ENCODE measurements at places on chromosomes 1 and 21.

- DNase-seq = no peak
Measured at GRCh38 chr21:28099001-28099705, 893.5 kb downstream of the LTN1 start.

GRCh38 chr1:111505641-111506119, 2.2 kb upstream of the ADORA3 start:
- no peak for DNase-seq

- no peak for DNase-seq
Measured at GRCh38 chr1:6011161-6011945, 19.1 kb upstream of the NPHP4 start.

DNA sequence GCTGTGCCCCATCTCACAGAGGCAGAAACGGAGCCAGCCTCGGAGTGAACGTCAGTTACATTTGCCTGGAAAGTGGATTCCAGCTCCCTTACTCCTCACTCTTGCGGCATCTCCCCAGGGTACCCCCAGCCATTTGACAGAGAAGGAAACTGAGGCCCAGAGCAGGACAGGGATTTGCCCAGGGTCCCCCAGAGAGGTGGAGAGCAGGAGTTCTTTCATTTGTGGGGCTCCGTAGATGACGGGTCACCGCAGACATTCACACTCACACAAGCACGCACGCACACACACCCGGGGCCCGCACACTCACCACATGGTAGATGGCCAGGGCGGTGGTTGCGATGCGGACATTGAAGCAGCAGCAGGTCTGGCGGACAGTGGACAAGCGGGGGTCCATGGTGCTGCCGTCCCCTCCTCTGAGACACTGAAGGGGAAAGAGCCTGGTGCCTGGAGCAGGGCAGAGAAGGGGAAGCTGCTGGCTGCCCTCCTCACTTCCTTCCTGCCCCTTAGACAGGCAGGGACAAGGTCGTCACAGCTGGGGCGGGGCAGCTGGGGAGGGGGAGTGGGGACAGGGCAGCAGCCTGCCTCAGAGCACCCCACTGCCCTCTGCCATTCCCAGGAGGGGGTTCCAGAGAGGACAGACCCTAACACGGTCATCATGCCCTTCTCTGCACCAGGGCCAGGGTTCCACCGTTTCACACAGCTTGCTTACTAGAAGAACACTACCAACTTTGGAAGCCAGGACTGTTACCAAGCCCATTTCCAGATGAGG, at the start of gene LAPTM5:
TSS of gene LAPTM5 (minus strand) at position 423 of the 769 bp plus-strand sequence. CDS start at position 394, 29 bp downstream.
- DNase-seq = no peak

GRCh38 chr1:94694226-94694915, 125.8 kb upstream of the SLC44A3 start:
- no peak for DNase-seq

- DNase-seq = no peak
Measured at GRCh38 chr1:112264553-112264952, 131.5 kb upstream of the CTTNBP2NL start.

DNA sequence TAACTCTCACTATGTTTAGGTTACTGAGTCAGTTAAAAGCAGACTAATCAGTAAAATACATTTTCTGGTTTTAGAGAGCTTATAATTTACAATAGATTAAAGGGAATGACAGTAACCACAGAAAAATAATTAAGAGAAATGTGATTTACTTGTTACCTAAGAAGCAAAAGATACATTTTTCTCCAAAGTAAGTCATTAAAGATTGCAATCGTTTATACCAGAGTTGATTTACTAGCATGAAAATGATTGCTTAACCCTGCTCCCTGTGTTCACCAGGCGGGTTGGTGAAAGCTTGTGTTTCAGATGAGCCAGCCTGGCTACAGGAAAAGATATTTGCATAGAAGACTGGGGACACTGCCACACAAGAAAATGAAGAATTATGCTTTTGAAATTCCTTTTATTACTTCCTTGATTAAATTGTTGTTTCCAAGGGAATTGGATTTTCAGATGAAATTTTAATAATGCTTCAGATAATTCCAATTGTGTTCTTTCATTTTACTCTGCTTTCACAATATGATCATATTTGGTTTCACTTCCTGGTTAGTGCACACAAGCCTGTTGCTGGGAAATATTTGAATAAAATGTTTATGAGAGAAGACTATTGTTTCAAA, 27.9 kb downstream of the LRRC8B start:
- DNase-seq = no peak

DNA sequence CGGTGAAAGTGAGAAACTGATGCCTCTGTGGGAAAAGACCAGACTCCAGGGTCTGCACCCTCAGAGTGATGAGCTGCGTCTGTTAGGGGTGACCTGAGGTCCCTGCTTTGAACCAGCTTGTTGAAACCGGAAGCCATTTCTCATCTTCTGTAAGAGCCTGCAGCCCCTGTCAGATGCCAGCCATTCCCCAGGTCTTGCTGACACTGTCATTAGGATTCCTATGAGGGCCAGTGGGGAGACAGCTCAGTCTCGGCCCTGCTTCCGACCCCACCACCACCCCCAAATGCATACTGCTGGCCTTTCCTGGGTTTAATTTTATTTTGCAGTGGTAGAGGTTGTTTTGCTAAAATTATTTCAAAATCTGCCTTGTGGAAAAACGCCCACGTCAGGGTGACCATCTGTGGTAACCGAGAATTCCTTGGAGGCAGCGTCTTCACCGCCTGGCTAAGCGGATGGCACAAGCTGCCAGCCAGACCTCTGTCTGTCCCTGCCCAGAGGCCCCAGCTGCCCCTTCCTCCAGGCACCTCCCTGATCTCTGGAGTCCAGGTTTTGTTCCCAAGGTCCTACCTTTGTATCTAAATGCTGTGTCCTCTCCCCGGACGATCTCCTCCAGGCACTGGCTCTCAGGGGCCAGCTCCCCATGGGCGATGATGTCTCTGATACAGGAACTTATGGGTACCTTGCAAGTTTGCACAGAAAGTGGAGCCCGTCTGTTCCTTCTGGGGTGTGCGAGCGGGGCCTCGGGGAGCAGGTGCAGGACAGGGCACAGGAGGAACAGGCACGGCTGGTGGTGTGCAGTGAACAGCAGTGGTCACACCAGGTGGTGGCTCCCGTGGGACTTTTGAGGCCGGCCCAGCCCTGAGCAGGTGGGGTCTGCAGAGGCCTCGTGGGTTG, 49.9 kb downstream of the PRKCZ start:
- no peak for DNase-seq

DNA sequence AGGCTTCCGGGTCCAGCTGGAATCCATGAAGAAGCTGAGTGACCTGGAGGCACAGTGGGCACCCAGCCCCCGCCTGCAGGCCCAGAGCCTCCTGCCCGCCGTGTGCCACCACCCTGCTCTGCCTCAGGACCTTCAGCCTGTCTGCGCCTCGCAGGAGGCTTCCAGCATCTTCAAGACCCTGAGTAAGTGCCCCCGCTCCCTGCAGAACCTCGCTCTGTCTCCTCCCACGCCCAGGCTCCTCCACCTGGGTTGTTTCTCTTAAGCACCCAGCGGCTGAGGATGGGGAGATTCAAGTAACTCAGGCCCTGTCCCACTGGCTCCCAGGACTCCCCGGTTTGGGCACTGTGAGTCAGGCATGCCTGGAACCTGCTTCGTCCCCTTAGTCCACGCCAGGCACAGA, 1.5 kb downstream of the GUCA2B start:
- no peak for DNase-seq

DNA sequence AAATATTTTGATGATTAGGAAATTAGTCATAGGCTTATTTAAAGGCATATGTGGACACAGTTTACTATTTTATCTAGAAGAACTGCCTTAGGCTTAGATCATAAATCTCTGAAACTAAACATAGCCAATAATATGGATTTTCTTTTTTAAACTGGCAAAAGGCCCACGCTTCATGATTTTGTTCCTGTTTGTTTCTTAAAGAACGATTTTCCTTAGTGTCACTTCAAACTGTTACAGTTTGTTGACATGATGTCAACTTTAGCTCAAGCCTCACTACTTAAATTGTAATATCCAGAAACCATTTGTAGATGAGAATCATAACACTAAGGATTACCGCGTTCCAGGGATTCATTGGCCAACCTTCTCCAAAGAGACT, 322.6 kb downstream of the HHIPL2 start:
- DNase-seq = no peak

DNA sequence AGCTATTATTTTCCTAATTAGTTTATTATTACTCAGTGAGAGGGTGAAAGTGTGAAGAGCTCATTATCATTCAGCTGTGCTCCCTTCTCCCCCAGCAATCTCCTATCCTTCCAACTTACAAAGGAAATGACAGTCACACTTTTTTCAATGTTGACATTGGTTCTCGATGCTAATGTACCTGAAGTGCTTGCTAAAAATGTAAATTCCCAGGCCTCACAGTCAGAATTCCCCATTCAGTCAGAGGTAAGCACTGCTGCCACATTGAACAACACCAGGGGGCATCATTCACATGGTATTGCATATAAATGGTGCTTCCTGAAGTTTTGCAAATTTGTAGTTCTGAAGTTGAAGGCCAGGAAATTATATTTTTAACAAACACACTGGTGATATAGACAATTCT, 132.7 kb upstream of the FOXD3 start:
- no peak for DNase-seq

GRCh38 chr1:156002188-156002911, 18.4 kb downstream of the SSR2 start:
- DNase-seq = no peak

DNA sequence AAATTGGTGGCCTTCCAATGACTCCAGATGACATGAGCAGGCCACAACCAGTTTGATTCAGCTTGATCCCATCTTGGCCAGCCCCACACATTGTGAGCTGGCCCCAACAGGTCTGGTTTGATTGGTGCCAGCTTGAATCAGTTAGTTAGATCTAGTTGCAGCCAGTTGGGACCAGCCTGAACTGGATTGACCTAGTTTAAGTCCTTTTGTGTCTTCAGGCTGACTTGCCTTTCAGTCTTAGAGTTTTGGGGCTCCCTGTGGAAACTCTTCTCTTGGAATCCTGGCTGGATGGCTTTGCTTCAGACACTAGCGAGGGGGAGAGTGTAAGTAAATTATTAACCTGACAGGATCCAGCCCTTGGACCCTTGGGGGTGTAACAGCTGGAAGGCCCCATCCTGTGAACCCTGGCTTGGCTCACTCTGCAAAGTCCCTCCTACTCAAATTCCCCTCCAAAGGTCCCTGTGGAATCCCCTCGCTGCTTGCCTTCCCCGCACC, 36.2 kb upstream of the POU3F1 start:
- no peak for DNase-seq

- DNase-seq = no peak
Measured at GRCh38 chr1:204337583-204337982, 22.1 kb downstream of the PLEKHA6 start.

DNA sequence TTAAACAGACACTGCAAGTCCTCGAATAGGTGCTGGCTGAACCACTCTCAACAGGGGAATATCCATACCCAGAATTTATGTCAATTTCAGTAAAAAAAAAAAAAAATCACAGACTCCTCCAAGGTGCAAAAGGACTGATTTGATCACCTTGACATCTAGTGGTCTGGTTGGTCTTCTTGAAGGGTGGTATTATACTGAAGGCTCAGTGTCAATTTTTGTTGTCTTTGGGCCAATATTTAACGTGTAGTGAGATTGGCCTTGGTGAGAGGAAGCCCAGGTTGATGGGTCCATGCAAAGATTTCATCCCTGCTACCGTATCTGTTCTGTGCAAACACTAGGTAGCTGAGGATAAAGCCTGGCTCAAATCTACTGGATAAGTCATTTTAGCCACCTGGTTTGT, 4.0 kb upstream of the GBP5 start:
- no peak for DNase-seq

DNA sequence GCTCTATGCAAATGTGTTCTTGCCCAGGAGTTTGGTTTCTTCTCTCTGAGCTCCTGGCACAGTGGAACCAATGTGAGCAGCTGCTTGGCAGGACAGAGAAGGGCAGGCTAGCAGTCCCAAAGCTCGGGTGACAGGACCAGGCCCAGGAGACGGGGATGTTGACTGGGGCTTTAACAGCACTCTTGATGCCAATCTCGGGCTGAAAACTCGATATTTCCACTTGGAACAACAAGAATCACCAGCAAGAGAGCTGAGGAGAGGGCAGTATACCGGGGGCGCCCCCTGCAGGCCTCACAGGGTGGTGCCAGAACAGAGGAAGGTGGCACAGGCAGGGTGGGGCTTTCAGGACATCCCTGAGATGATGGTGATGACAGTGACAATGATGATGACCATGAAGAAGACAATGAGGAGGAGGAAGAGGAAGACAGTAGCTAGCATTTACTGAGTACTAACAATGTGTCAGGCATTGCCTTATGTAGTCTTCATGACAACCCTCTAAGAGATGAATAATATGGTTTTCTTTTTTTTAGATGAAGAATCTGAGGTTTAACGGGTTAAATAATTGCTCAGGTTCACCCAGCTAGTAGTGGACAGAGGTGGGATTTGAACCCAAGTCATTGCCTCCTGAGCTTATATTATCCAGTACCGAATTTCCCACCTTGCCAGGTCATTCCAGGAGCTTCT, 2.7 kb upstream of the KCNJ9 start:
- peak; percentile 47 for DNase-seq

DNA sequence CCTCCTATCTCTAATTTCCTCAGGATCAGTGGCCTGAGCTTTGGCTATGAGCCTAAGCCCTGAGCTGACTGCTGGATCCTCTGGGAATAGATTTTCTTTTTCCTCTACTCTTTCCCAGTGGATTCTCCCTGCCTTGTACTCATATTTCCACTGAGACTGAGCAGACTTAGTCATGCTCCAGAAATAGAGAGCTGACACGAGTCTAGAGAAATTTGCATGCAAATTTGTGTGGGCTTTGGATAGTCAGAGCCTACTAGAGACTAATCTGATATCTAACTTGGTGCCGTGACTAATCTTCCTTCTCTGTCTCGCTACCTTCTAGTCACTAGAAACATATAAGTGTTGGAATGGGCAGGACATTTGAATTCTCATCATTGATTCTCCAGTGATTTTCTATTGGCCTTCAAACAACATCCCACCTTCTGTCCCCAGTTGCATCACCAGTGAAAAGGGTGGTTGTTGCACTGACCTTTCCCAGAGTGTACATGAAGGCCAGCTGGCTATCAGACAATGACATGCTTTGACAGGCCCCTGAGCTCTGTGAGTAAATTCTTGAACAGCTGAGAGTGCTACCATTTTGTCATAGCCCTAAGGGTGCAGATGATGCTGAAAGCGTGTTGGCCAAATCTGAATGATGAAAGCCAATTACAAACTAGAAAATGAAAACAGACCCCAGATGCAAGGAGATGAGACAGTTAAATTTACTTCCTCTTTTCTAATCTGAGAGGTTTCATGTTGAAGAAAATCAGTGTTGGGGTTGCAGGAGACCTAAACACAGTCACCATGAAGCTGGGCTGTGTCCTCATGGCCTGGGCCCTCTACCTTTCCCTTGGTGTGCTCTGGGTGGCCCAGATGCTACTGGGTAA, at the start of gene FCRLA:
TSS of gene FCRLA (plus strand) at position 748 of the 866 bp plus-strand sequence. CDS start at position 784, 36 bp downstream.
- no peak for DNase-seq

DNA sequence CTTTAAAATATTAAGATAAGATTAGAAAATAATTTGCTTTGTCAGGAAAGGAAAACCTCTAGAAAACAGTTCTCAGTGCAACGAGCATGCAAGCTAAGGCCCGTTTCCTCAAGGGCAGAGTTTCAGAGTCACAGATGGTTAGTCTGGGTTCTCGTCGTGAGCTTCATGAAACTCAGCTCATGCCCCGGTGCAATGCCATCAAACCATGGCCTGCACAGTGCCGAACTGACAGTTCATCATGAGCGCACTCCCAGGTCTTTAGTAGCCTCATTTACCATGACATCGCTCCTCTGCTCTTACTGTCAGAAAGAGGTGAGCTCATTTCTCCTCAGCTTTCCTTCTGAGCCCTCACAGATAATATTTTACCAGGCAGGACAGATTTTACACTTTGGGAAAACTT, 319.2 kb downstream of the NTNG1 start:
- DNase-seq = no peak
